ENCODE measurements at places on chromosomes 13 and 19.

DNA sequence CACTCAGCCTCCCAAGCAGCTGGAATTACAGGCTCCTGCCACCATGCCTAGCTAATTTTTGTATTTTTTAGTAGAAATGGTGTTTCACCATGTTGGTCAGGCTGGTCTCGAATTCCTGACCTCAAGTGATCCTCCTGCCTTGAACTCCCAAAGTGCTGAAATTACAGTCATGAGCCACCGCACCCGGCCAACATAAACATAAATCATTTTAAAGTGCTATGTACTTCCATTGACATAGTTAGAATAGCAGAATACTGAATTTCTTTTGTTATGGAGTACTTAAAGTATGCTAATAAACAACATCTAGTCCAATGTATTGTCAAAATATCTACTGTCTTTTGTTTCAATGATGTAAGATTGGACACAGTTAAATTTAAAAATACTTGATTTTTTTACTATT lies 539.0 kb downstream of the PCDH9 start:
- DNase-seq: no peak

DNA sequence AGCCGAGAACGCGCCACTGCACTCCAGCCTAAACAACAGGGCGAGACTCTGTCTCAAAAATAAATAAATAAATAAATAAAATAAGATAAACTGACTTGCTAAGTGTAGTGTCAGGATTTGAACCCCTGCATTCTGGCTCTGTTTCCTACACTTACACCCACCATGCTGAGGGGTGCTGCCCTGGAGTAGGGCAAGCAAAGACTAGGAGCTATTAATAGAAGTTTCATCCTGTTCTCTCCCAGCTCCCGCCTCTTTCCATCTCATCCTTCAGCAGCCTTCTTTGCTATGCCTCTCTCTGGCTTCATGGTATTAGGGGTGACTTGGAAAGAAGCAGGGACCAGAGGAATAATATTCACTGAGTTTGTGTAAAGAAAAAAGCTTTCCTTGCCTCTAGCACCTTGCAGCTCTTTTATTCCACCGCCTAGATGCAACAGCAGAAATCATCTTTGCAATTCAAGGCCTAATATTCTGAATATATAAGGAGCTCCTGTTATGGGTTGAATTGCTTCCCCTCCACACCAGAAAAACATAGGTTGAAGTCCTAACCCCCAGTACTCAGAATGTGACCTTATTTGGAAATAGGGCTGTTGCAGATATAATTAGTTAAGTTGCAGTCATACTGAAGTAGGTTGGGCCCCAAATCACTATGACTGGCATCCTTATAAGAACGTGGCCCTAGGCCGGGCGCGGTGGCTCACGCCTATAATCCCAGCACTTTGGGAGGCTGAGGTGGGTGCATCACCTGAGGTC lies 8.7 kb upstream of the PLAUR start:
- no peak for DNase-seq

DNA sequence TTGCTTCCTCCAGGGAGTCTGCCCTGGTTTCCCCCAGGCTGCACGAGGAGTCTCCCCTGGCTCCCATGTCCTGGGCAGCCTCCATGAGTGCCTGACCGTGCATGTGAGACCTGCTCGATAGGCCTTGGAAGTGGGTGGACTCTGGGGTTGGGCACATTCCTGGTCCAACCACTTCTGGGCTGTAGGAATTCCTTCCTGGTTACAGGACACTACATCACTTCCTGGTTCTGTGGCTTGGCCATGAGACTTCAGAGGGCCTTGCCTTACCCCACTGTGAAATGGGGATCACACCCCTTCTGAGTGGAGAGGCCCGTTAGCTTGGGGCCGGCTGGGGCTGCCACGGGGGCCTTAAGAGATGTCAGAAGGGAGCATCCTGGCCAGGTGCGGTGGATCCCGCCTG lies 4.0 kb upstream of the ZNF628 start:
- DNase-seq: no peak

DNA sequence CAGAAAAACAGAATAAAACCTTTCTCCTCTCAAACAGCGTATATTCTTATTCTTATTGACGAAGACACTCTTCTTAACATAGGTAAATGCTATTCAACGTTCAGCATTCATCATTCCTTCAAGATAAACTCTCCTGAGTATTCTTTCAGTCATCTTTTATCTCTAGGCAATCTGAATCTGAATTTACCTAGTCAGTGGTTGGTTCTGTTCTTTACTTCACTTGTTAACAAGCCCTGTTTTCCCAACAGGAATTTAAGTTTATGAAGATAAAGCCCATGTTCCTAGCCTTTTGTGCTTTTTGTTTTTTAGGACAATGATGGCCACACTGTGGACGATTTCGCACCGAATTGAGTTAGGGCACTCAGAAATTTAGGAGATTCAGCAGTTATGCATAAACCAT lies 3.2 kb downstream of the ELF1 start:
- DNase-seq: no peak

GRCh38 chr13:35733827-35734226 lies 257.3 kb upstream of the MAB21L1 start:
- no peak for DNase-seq

DNA sequence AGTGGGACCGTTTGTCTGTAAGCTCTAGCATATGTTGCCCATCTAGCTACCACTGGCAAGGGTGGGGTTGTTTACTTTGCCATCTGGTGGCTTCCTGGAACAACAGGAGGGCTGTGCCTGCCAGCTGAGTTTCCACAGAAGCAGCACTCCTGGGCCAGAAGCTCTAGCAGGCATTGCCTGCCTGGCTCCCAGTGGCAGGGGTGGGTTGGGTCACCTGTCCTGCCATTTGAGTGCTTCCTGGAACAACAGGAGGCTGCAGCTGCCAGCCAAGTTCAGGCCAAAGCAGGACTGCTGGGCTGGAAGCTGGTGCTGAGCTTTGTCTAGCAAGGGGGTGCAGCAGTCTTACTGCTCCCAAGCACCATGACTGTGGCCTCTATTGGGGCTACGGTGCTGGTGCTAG lies 239.7 kb downstream of the MTUS2 start:
- DNase-seq: no peak

DNA sequence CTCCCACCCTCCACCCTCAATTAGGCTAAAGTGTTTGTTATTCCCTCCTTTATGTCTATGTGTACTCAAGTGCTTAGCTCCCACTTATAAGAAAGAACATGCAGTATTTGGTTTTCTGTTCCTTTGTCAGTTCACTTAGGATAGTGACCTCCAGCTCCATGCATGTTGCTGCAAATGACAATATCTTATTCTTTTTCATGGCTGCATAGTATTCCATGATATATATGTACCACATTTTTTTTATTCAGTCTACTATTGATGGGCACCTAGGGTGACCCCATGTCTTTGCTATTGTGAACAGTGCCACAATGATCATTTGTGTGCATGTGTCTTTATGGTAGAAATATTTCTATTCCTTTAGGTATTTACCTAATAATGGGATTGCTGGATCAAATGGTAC lies 114.3 kb downstream of the DLEU7 start:
- DNase-seq: no peak
